ENCODE measurements at places on chromosomes 4 and X.

- DNase-seq = no peak
Observed at GRCh38 chrX:13051529-13052172, 7.2 kb upstream of the FAM9C start.

GRCh38 chr4:35175487-35175886, 1068.8 kb downstream of the ARAP2 start:
- no peak for DNase-seq

DNA sequence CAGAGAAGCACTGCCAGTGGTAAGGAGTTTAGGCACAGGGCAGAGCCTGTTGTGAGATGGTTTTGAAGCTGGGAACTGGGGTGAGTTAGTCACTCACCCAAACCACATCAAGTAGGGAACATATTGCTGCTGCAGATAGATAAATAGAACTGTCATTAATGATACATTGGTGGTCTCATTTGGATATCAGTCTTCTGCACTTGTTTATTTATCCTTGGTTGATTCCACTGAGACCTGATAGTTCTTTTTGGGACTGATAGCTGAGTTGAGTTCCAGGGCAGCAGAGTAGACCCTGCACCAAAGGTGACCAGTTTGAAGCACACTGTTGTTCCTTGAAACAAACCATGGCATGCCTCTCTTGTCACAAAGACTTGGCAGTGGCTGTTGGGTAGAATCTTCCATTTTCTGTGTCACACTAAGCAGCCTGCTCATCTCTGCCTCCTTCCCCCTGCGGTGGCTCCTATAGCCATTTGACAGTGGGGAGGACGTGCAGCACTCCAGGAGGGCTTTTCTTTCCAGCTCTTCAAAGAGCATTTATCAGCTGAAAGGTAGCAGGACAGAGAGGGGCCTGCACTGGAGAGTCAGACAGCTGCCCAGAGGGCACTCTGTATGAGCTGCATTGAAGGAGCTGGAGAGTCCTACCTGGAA, 59.7 kb upstream of the TMEM164 start:
- DNase-seq = no peak

GRCh38 chr4:158003212-158003611, 169.6 kb downstream of the GASK1B start:
- no peak for DNase-seq

- DNase-seq = no peak
Observed at GRCh38 chr4:52366191-52366590, 292.9 kb downstream of the USP46 start.

DNA sequence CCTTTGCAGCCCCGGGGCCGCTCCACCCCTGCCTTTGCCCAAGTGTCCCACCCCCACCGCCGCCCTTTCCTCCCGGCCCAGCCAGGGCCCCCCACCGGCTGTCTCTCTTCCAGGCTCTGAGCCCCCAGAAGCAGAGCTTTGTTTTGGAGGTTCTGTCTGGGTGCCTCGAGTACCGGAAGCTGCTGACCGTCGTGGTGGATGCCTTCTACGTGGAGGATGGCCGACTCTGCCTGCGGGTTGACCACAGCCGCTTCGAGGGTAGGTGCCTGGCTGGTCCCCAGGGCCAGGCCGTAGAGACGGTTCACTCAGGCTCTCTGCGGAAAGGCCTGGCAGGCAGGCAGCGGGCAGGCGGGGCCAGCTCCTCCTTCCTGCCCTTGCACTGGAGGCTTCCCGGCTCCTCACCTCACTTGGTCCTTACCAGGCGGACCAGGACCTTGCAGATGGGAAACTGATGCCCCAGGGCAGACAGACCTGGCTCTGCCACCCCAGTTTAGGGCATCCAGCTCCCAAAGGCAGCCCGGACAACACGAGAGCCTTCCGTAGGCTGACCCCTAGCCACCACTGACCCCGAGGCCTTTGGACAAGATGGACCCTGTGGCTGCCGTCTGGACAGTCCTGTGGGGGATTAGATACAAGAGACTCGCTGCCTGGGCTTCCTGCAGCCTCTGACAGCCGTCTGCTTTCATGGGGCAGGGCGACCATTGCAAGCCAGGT, 18.2 kb downstream of the CFAP99 start:
- no peak for DNase-seq

GRCh38 chr4:148025981-148026380, 294.1 kb downstream of the ARHGAP10 start:
- DNase-seq = no peak

DNA sequence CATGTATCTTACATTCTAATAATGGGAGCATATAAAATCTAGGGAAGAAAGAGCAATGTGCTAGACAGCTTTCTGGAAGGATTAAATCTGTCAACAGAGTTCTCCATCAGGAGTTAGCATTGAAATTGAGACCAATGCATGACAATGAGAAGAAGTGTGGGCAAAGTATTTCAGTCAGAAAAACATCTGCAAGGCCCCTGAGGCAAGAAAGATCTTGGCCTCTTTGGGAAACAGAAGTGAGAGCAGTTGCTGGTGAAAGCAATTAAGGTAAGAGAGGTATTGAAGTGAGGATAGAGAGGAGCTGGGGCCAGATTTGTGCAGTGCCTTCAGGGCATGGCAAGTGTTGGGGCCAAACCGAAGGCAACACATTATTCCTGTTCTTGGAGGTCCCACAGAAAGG, 999.1 kb downstream of the STPG2 start:
- DNase-seq = no peak

DNA sequence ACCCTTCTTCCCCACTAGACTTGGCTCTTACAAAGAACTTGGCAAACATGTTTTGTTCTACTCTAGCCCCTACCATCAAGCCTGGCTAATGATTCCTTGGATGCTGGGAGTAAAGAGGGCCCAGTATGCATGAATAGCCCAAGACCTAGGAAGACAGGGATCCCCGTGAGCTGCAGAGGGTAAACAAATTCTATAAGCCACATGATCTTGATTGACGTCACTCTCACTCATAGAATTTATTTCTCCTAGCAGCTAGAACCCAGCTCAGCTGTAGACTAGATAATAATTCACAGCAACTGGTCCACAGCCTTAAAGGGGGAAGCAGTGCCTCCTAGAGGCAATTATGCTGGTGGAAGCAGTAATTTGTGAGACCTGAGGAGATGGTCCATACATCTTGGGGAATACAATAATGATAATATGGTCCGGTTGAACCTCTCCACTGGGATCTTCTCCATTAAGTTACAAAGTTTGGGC, 16.1 kb upstream of the USO1 start:
- DNase-seq = no peak

DNA sequence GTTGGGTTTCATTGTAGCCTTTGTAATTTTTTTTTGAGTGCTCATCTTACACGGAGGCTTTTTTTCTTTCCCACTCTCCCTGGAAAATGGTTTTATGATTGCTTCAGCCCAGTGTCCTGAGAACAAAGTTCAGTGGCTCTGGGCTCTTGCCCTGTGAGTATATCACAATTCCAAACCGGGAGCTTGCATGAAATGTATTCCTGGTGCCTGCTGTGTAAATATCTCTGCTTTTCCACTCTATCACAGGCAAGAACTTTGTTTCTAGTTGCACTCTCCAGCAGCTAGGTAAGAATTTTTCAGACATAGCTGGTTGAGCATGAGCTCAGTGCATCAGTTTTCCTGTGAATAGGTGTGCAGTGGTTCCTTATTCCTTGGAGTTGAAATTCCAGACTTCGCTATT, 60.8 kb downstream of the SUPT20HL2 start:
- no peak for DNase-seq
